ENCODE measurements at places on chromosomes 1 and 21.

- peak; percentile 37 for DNase-seq
Observed at GRCh38 chr1:44377925-44378784, 23.1 kb upstream of the ERI3 start.

GRCh38 chr21:14657241-14658008 lies 111.3 kb upstream of the SAMSN1 start:
- no peak for DNase-seq

DNA sequence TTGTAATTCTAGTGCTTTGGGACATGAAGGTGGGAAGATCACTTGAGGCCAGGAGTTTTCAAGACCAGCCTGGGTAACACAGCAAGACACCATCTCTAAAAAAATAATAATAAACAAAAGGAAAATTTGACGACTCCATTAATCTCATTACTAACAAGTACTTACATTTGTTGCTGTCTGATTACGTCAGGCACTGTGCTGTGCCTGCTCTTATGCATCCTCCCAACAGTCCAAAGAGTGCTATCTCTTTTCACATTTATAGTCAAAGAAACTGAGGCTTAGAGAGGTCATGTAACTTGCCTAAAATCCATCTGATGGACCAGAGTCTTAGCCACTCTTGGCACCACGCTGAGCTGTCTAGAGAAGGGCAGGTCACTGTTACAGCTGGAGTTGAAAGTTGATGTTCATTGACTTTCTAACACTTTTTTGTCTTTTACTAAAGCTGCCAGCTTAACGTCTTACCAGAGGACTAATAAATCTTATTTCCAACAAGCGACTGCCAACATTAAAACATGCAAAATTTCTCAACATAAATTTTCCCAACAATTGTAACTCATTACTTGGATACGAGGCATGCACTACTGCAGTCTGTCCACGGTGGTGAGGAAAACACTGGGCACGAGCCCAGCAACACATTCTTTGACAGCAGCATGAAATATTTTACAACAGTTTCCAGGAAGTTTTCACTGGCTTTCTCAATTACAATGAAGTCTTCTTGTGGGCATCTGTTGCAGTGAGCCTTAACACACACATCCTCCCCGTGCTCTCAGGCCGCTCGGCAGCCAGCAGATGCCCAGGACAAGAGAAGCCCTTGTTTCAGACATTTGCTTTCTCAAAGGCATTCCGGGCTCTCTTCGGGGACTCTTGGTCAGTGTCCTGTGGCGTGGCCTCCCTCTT lies 262.9 kb upstream of the PROX1 start:
- no peak for DNase-seq

DNA sequence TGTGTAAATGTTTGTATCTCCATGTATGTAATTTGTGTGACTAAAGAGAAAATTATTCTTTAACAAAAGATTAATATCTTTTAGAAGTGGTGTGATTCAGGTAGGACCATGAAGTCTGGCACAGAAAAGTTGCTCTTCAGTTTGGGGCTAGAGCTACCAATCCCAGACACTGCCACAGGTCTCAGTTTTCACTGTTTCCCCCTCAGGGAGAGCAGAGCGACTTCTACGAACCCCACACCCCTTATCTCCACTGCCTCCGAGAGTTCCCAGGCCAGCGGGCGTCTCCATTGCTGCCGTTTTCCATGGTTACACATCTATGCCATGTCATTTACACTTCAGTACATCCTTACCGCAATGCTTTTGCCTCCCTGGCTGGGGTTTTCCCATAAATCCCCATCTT lies 93.0 kb upstream of the SMYD2 start:
- DNase-seq: no peak

GRCh38 chr1:21680918-21681317 lies 11.8 kb upstream of the RAP1GAP start:
- no peak for DNase-seq

GRCh38 chr1:158998781-158999161 lies 10.9 kb upstream of the IFI16 start:
- DNase-seq: no peak

DNA sequence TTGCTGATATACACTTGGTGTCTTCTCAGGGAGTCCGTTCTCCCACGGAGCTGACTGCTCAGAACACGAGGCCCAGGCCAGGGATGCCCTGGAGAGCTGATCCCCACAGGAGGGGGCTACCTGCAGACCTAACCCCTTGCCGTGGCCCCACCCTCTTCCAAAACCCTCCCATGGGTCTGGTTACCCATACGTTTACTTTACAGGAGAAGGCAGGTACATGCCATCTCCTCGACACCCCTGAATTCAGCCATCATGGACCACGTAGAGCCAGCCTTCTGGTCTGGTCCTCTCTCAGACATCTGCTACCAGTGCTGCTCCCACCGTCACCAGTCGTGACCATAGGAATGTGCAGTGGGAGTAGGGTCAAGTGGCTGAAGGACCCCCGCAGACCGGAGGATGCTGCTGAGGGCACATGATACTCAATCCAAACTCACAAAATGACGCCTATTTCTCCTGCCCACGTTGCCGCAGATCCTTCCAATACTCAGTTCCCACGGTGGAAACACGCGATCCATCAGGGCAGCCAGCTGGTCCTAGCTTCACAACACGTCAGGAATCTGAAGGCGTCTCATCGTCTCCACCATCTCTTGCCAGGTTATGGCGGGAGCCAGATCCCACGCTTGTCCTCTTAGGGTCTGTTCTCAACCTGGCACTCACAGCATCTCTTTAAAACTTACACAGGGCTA lies 26.7 kb downstream of the PGBD5 start:
- DNase-seq: no peak

DNA sequence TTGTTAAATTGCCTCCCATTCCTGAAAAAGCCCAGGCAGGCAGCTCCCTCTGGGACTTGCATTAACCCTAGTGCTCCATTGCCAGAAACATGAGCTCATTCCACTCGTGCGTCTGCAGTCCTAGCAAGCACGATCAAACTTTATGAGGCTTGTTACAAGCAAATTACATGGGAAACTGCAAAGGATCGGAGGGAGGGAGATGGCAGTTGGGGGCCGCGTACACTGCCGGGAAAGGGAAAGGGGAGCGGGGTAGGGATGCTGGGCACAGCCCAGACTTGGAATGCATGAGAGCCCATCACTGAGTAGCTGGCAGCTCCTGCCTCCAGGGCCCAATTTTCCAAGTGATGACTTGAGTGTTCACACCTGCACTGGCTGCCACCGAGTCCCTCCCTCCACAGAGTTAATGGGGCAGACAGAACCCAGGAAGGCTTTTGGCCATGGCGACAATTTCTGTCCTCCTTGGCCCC lies 169.9 kb downstream of the BRINP2 start:
- no peak for DNase-seq

- no peak for DNase-seq
Observed at GRCh38 chr21:14560555-14560954, 14.4 kb upstream of the SAMSN1 start.

GRCh38 chr1:203324105-203325025 lies 19.0 kb downstream of the BTG2 start:
- DNase-seq: peak; percentile 35

DNA sequence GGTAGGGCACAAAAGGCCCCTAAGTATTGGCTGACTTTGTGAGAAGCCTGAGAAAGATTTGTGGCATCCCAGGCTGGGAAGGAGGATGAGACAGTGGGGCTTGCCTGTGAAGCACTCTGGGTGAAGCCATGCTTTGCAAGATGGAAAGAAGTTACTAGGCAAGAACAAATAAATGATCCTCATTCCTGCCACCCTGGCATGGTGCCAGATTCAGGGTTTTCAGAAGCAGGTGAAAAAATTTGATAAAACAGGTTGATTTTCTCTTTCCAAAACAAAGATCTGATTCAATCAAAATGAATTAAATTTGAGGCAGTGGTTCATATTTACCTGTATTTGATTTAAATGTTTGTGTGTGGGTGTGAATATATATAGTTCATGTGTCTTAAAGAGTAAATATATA lies 386.9 kb upstream of the PROX1 start:
- no peak for DNase-seq

- no peak for DNase-seq
Observed at GRCh38 chr1:175116210-175116798, 48.7 kb downstream of the TNN start.

- no peak for DNase-seq
Observed at GRCh38 chr1:53130878-53131589, 11.4 kb downstream of the SLC1A7 start.

- DNase-seq: no peak
Observed at GRCh38 chr21:41349126-41349525, 12.7 kb upstream of the MX2 start.

GRCh38 chr21:42739061-42739931 lies 85.9 kb downstream of the PDE9A start:
- no peak for DNase-seq

DNA sequence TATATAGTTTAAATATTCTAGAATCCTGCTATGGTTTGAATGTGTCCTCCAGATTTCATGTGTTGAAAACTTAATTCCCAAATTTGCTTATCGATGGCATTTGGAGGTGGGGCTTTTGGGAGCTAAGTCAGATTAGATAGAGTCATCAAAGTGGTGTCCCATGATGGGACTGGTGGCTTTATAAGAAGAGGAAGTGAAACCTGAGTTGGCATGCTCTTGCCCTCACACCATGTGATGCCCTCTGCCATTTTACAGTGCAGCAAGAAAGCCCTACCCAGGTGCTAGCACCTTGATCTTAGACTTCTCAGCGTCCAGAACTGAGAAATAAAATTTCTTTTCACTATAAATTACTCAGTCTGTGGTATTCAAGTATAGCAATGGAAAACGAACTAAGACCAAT lies 111.3 kb downstream of the TGFB2 start:
- DNase-seq: no peak

GRCh38 chr1:39494671-39495410 lies 3.4 kb downstream of the BMP8A start:
- no peak for DNase-seq

GRCh38 chr1:62912028-62912638 lies 128.2 kb downstream of the ATG4C start:
- DNase-seq: no peak

DNA sequence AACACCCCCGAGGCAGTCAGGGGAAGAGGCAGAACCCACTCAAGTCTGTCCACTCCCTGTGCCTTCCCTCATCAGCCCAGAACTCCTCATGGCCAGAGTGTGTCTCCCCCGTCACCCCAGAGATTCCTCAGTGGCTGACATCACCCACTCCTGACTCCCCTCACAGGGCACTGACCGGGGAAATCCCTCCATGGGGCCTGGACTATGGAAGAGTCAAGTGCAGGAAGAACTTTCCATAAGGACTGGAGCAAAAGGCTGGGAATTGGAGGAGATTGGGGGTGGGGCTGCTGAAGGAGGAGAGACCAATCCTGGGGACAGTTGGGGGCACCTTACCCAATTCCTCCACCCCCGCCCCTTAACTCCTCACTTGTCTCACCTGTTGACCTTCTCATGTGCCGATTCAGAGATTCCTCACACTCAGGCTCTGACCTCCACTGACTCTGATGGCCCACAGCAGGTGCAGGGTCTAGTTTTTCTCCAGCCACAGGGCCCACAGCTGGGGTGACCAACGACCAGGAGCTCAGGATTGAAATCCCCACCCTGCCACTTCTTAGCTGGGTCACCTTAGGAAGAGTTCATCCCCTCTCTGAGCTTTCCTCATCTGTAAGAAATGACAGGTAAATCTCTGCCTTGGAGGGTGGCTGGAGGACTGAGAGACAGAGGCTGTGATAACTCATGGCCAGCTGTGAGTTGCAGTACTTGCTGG lies 481 bp upstream of the EXTL1 start:
- DNase-seq: no peak

- DNase-seq: no peak
Observed at GRCh38 chr1:183443466-183443865, 25.3 kb upstream of the NMNAT2 start.

DNA sequence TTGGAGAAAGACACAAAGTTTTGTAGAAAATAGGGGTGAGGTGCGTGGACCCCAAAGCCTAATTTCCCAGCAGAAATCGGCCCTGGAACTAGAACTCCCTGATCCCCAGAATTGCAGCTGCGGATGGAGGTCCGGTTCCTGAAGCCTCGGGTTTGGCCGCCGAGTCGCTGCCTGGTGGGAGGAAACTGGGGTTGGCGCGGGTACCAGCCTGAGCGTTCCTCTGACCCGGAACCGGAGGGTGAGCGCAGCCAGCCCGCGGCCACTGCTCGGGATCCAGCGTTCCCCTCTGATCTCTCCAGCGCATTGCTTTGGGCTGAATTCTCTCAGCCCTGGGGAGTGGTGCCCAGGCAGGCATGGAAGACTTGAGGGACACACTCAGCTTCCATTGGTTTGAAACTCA lies 1.6 kb downstream of the ST6GALNAC5 start:
- DNase-seq: peak; percentile 1

DNA sequence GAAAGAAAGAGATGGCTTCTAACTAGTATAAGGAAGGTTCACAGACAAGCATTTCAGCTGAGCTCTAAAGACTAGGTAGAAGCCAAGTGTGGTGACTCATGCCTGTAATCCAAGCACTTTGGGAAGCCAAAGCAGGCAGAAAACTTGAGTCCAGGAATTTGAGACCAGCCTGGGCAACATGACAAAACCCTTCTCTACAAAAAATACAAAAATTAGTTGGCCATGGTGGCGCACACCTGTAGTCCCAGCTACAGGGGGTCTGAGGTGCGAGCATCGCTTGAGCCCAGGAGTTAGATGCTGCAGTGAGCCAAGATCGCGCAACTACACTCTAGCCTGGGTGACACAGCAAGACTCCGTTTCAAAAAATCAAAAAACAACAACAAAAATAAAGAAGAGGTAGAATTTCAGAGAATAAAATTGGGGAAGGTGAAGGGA lies 27.8 kb downstream of the FBXO42 start:
- no peak for DNase-seq

DNA sequence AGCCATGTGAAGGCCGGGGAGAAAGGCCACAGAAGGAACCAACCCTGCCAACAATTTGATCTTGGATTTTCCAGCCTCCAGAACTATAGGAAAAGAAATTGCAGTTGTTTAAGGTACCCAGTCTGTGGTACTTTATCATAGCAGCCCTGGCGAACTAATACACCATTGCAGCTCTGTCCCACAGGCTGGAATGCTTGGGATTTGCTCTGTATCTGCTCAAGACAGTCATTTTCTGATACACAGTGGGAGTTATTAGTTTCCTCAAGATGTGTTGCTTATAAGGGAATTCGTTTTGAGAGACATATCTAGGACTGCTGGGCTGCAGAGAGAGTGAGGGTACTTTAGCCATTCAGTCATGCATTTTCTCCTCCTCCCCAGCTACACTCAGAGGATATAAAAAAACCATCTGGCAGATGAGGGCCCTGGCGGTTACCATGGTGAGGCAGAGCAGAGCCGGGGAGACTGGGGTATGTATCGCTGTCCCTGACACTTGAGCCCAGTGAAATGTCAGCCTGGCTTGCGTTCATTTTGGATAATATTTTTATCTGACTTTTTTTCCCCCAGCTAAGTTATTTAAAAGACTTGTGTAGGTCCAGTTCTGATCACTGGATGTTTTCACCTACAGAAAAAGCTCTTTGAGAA lies 104.6 kb downstream of the DIRAS3 start:
- DNase-seq: no peak

DNA sequence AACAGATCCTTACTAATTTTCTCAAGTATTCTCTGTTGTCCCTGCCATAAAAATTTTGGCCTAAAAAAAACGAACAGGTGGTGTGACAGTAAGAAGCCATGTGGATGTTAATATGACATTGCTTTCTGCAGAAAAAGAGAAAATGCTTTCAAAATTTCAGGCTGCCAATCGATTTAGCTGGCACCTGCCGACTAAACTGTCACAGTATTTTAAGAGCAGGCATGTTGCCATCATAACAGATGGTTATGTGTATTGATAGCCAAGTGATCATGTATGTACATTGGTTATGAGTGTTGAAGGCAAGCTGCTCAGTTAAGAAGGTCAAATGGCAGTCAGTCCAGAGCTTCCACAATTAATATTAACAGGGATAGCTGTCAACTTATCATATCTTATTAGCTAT lies 1017.0 kb downstream of the MRPL39 start:
- no peak for DNase-seq

GRCh38 chr1:15188678-15189077 lies 35.1 kb downstream of the TMEM51 start:
- no peak for DNase-seq
